ENCODE measurements at places on chromosomes 4 and X.

DNA sequence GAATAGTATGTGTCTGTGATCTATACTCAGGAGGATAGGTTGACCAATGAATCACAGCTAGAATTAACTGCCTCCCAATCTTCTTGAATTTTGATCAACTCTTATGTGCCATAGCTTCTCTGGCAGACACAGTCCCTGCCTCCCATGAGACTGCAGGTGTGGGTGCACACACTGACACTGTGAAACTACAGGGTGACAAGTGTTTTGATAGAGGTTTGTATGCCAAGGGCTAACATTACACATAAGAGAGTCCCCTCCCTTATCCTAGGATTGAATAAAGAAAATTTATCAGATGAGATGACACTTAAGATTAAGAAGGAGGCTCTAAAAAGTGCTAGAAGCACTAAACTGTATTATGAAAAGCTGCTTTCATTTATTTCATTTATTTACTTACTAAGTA is 218.4 kb upstream of the BMP3 start:
- no peak for DNase-seq

DNA sequence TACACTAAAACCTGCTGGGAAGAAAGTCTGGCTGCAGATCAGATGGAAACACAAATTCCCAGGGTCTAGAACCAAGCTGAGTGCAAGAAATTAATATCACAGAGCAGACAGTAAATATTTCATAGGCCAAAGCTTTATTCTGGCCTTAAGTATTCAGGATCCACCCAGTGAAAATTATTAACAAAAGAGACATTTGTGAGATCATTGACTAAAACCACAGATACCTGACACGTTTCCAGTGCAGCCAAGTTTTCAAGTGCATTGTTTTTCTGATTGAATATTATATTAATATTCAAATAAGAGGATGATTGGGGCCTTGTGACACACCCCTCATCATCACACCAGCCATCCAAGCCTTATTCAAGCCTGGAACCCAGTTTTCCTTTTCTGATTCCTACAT is 10.3 kb downstream of the ELOVL6 start:
- no peak for DNase-seq

DNA sequence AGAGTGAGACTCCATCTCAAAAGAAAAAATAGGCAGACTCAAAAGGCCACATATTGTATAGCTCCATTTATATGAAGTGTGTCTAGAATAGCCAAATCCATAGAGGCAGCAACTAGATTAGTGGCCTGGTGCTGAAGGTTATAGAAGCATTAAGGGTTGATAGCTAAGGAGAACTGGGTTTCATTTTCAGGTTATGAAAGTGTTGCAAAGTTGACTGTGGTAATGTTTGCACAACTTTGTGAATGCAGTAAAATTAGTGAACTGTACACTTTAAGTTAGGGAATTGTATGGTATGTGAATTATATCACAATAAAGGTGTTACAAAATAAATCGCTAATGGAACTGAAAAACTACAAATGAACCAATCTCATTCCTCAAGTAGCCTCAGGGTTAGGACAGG is 28.3 kb downstream of the TXLNG start:
- DNase-seq = no peak

DNA sequence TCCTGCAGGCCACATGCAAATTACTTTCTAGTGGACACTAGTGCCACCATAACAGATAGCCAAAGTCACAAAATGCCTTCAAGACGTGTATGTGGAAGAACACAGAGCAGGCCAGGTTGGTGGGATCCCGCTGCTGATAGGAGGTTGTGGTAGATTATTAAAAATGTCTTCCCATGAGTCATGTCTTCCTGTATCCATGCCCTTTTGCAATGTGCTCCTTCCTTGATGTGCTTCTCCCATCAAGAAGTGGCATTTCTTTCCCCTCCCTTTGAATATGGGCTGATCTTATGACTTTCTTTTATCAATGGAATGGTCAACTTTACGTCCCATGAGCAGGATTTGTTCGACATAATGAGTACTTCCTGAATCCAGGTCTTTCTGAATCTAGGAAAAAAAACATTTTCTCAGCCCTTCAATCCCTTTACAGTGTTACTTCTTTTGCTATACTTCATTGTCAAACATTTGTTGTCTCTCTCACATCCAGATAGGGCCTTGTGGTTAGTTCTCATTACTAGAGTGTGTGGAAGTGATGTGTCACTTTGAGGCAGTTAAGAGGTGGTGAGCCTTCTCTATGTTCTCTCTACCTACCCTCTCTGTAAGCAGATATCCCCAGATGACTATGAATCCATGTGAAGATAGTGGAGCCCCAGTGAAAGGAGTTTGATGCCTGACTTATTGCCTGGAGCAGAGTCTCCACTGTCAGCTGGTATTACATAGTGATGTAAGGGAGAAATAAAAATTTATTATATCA is 519.2 kb upstream of the DIPK2B start:
- DNase-seq = no peak

DNA sequence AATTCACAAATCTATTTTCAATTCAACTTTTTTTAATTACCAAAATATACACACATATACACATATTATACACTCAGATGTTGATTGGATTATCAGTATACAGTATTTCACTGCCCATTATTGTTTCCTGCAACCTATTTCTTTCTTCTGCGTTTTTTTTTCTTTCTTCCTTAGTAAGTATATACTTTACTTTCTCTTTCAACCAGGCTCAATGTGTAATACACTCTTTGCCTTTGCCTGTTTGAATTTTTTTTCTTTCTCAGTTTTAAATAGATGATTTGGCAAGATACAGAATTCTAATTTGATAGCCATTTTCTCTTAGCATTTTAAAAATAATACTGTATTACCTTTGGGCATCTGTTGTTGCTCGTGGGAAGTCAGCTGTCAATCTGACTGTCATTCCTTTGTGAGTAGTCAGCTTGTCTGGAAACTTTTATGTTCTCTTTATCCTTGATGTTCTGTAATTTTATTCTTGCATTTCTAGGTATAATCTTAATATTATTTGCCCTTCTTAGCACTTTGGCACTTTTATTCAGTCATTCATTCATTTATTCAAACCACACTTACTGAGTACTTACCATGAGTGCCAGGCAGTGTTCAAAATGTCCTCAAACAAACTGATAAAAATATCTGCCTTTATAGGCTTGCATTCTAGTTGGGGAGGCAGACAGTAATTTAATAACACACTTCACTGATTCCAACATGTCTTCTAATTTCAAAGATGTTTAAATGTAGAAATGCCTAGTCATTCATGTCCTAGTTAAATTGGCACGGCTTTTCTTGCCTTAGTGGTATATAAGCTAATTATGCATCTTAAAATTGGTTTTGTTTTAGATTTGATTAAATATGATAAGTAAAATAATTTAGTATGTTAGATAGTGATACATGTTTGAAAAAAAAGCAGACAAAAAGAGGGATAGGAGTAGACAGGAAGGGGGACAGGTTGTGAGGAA is 3.7 kb downstream of the USP38 start:
- DNase-seq = no peak

DNA sequence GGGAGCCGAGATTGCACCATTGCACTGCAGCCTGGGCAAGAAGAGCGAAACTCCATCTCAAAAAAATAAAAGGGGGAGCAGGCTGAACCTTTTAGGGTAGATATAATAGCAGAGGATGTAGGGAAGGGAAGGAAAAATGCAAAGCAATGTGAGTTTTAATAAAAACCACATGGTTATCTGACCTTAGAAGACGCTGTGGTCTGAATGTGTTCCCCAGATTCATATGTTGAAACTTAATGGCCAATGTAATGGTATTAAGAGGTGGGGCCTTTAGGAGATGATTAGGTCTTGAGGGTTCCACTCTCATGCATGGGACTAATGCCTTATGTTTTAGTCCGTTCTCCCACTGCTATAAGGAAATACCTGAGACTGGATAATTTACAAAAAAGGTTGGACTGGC is 114.1 kb upstream of the STX18 start:
- DNase-seq = no peak

- no peak for DNase-seq
Observed at GRCh38 chr4:108174856-108175255, 6.1 kb upstream of the LEF1 start.

DNA sequence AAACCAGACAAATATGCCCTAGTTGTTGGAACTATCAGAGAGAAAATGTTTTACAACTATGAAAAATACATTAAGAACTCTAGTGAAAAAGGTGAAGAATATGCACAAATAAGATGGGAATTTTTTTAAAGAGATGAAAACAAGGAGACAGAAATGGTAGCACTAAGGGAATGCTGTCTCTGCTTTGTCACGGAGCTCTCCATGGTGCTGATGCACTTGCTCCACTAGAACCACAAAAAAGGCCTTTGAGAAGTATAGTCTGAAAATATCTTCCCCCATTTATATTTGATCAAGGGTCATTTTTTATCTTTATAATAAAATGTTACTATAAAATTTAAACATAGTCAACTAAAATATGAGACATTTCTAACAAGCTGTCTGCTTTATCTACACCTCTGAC is 1655.5 kb upstream of the AGA start:
- no peak for DNase-seq

GRCh38 chrX:153365670-153366069 is 31.7 kb downstream of the ZNF275 start:
- no peak for DNase-seq

DNA sequence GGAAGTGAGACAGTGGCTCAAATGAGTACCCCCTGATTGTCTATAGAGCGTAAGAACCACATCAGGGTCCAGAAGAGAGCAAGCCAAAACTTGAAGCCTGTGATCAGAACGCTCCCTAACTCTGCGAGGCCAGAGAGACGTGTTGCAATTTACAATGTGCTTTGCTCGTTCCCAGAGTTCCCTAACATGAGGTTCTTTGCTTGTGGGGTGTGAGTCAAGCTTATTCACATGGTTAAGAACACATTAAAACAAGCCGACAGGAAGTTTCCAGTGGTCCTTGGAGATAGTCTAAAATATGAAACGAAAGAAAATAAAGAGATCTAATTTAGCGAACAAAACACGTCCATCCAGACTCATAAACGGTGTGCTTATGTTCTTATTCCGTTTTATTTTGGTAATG is 702.3 kb downstream of the TRIML1 start:
- DNase-seq = no peak

DNA sequence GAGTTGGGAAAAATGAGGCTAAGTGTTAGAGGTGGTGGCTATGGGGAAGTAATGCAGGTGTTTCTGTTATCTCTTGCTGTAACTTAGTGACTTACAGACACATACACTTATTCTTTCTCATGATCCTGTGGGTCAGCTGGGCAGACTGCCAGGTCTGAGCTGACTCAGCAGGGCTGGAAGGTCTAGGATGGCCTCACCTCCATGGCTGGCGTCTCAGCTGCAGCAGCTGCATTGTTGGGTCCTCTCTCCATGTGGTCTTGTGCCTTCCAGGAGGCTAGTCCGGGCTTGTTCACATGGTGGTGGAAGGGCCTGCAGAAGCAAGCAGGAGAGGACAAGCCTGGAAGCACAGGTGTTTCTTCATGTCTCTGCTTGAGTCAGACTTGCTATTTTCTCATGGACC is 172.7 kb downstream of the NHS start:
- DNase-seq = no peak

DNA sequence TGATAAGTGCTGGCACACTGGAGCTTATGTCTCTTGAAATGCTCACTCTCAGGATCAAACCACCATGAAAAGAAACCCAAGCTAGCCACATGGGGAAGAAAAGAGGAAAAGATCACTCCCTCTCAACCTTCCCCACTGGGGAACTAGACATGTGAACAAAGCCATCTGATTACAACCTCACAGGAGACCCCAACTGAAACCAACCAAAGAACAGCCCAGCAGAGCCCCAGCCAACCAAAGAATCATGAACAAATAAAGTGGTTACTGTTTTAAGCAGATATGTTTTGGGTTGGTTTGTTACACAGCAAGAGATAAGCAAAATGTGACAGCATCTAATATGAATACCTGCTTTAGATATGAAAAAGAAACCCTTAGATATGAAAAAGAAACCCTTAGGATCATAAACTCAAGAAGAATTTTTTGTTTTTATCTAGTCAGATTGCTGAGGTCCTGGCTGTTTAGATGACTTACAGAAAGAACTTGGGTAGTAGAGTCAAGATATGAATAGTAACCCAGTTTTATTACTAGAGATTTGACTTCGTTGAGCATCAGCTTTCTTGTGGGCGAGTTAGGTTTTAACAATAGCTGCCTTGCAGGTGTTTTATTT is 23.7 kb upstream of the TLR7 start:
- DNase-seq = no peak

- no peak for DNase-seq
Observed at GRCh38 chr4:165711436-165711835, 161.6 kb upstream of the TLL1 start.

- no peak for DNase-seq
Observed at GRCh38 chr4:1883583-1883982, 12.4 kb downstream of the NSD2 start.

- DNase-seq = no peak
Observed at GRCh38 chr4:43843501-43843900, 605.1 kb downstream of the KCTD8 start.

- DNase-seq = no peak
Observed at GRCh38 chrX:153878345-153878744, 7.6 kb downstream of the L1CAM start.

DNA sequence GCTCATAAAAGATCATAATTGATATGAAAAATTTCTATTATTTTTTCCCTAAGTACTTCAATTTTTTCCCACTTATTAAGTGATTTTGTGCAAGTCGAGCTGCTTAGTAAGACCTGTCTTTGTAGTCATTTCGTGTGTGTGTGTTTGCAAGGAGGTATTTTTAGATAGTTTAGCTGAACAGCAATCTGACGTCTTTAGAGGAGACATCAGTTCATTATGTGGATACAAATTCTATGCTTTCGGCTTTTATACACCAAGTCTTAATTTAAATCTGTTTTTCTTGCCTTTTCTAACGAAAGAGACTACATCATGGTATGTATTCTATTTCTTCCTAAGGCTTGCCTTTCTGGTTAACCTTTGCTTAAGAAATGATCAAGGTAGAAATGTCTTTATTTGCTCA is 179.4 kb downstream of the RAPGEF2 start:
- DNase-seq = no peak

- DNase-seq = no peak
Observed at GRCh38 chrX:84155938-84156337, 32.1 kb downstream of the RPS6KA6 start.

- no peak for DNase-seq
Observed at GRCh38 chr4:80646061-80646460, 310.5 kb downstream of the CFAP299 start.

GRCh38 chr4:163279713-163280112 is 52.7 kb downstream of the NPY1R start:
- DNase-seq = no peak
